ENCODE measurements at places on chromosomes 11 and 22.

- peak; percentile 55 for DNase-seq
These were observed at the start of gene AMPD3 for GRCh38 chr11:10454878-10455631. TSS of gene AMPD3 (plus strand) at chr11:10455264. CDS start at chr11:10461520, 6,256 bp downstream.

DNA sequence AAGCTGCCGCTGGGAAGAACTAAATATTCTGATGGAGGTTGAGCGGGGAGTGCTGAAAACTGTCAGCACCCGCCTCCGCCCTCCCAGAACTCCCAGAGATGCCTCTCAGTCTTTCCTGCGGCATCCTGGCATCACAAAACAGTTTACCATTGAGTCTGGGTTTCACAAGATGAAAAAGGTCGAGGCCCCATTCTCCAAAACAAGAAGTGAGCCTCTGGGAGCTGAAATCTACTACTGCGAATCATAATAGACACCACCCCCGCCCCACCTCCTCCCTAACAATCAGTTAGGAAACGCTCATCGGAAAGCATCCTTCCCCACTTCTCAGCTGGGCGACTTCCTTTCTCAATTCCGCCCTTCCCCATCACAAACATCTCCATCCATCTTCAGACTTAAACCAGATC lies 1.0 kb downstream of the SUN2 start:
- no peak for DNase-seq

DNA sequence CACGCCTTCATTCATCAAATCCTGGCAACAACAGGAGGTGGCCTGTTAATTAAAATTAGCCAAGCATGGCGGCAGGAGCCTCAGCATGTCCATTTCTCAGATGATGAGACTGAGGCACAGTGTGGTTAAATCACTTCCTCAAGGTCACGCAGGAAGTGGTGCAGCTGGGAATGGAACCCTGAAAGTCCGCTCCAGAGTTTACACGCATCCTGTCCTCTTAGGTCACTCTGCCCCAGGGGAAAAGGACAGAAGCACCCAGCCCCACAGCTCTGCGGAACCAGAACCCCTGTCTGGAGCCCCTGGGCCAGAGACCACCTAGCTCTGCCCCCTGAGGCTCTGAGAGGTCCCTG lies 19.6 kb downstream of the RPL3 start:
- DNase-seq = no peak

DNA sequence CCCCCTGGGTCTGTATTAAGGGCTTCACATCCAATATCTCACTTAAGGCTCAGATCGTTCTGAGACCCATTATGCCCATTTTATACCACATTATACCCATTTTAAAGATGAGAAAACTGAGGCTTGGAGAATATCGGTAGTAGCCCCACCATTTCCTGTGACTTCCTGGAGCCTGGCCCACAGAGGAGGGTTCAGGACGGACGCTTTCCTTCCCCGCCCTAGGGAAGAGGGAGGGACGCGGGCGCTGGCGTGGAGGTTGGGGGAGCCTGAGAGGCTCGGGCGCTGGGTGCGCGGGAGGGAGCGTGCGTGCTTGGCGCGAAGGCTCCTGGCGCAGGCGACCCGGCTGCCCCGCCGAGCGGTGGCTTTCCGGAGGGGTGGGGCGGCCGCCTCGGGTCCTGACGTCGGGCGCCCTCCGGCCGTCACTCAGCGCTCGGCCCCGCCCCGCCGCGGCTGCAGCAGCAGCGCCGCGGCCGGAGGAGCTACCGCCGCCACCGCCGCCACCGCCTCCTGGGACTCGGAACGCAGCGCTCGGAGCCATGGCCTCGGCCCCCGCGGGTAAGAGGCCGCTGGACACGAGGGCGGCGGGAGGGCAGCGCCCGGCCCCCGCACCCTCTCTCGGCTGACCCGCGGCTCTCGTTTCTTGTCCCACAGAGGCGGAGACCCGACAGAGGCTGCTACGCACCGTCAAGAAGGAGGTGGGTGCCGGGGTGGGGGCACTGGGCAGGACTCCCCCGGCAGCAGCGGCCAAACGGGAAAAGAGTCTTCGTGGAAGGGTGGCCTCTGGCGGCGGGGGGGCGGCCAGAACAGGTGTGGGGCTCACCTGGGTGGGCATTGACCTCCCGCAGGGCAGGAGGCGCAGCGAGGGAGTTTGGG lies at the start of gene SGSM1:
TSS of gene SGSM1 (plus strand) at position 422 of the 873 bp plus-strand sequence. CDS start at position 537, 115 bp downstream.
- DNase-seq = peak; percentile 77

DNA sequence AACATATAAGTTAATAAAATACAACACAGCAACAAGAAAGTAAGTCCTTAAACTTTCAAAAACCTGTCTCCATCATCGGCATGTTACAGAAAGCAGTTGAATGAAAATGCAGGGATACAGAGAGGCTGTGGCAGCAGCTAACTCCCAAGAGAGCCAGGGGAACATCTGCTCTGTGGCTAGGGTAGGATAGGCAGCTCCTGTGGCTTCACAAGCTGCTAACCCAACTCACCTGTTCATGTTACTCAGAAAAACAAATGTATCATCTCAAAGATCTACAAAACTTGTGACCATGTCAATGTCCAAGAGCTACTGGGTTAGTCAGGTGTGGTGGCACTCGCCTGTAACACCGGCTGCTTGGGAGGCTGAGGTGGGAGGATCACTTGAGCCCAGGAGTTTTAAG lies 15.2 kb upstream of the PLAAT3 start:
- no peak for DNase-seq

GRCh38 chr11:101126551-101127196 lies 2.9 kb downstream of the PGR start:
- DNase-seq = no peak

DNA sequence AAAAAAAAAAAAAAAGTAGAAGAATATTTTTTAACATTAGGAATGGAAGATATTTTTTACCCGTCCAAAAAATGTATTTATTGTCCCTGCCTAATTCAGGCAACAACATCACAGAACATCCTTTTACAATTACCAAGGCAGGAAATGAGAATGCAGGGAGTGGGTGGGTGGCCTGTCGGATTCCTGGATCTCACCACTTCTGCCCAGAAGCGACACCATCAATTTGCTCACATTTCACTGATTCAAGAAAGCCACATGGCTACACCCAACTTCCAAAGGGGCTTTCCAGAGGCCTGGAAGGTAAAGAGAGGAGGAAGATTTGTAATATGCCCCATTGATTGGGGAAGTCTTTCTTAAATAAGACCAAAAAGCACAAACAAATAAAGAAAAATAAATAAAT lies 93.8 kb upstream of the CLPB start:
- DNase-seq = no peak
